Stimulated activated CD8-positive, alpha-beta memory T cell treated with anti-CD3 and anti-CD28 coated beads, Interleukin-7, amount 100 ng/mL, for 1 hour (primary cell): ENCODE measurements at places on chromosomes 5 and 9.

DNA sequence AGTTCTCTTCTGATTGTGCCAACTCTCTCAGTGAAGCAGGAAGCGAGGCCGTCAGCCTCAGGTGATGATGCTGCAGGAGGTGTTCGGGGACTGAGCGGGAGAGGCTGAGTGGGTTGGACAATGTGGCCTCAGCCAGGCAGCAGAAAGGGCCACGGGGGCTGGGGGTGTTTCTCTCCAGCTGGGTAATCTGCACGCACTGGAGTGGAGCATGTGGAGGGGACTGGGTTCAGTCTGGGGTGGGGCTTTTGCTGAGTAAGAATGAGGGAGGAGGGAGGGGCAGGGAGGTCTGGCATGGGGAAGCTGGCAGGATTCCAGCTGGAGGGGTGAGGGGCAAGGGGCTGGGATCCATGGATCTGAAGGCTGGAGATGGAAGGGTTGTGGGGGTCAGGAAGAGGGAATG, 60.8 kb upstream of the PHYKPL start:
- no peak for DNase-seq

GRCh38 chr9:83362341-83362995, 175.7 kb downstream of the FRMD3 start:
- DNase-seq, result no peak

- DNase-seq, result no peak
These were observed 49.5 kb upstream of the MCCC2 start for GRCh38 chr5:71537687-71538086.

DNA sequence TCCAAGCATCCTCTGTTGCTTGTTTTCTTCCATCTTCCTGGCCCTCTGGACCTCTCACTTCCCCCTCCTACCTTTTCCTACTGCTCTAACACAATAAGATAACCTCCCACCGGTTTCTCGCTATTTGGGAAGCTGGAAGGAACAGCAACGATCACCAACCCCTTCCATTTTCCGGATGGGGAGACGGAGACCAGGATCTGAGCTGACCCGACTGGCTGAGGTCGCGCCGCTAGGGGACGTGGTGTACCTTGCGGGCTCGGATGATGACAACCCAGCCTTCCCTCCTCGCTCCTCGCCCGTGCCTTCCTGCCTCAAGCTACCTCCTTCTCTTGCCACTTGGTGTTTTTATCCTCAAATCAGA, 1.9 kb downstream of the LPAR1 start:
- DNase-seq, result no peak

- DNase-seq, result no peak
These were observed 15.5 kb upstream of the TARS1 start for GRCh38 chr5:33425314-33425713.

DNA sequence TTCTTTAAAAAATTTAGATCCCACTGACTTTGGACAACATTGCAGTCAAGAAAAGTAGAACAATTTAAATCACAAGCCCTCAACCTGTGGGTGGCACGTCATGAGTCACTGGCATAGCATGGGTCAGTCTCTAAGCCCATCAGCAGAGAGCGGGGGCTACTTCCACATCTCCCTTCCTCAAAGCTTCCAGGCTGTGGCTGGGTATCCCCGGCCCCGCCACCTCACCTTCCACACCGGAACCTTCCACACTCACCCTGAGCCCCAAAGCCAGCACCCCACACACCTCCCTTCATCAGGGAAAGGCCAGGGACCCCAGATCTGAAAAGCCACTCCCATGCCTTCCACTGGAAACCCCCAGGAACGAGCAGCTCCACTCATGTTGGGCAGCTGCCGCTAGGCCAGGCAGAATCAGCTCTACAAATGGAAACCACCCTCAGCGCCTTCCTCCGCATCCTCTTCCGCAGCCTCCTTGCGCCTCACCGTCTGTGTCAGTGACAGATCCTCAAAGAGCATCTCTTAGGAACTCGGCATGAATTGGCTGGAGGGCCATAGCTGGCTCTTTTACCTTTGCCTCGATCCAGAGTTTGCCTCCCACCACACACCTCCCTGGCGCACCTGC, 156.5 kb downstream of the ERCC6L2 start:
- DNase-seq, result no peak

- DNase-seq, result no peak
These were observed 1045.8 kb upstream of the DMAC1 start for GRCh38 chr9:8845376-8845775.

- DNase-seq, result peak; percentile 41
These were observed 30.4 kb upstream of the IER5L start for GRCh38 chr9:129208207-129209032.

DNA sequence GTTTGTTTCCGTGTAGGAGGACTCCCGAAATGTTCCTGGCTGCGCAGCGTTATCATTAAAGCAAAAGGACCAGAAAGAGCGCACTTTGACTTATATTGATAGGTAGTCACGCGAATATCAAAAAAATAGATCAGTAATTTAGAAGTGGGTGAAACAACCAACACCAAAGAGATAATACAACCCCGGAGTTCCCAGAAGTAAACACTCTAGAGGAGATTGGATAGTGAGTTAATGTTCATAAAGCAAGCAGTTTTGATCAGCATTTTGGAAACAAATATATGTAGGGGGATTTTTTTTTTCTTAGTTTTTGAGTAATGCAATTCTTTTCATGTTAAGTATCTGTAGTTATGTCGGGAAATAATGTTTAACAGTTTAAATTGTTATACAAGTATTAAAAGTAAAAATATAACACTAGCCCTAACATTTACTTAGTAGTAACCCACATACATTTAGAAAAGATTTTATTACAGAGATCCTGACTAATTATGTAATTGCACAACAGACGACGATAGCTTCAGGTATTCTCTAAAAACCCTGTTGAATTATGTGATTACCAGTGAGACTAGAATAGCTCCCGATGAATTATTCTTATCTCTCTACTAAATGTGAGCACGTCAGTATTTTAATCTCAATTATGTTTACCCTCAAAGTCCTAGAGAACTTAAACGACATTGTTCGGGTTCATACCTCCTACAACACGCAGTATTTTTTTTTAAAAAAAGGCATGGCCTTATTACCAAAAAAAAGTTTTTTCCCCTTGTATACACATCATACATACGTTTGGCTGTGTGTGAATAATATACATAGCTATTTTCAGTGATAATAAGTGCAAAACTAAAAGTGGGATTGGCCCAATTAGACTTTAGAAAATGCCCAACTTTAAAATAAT, 9.4 kb upstream of the NFIB start:
- DNase-seq, result no peak

GRCh38 chr5:146055432-146055831, 49.9 kb downstream of the PLAC8L1 start:
- no peak for DNase-seq

GRCh38 chr5:167671176-167671575, 620.3 kb upstream of the WWC1 start:
- DNase-seq, result no peak

GRCh38 chr5:96597438-96598020, 64.6 kb upstream of the CAST start:
- no peak for DNase-seq

DNA sequence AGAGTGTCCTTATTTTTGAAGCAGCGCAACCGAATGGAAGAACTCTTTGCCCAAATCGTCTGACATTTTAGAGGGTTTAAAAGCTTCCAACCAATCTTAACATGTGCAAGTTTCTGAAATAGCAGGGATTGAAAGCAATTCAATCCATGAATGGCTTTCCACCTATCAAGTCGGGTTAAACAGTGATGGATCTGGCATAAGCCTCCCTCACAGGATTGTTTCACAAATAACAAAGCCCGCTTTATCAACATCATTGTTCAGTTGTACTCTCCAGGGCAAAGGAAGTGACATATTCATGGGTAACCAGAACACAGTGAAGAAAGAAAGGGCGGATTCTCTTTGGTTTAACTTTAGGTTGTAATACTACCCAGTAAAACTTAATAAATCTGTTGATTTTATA, 497.3 kb downstream of the MTRR start:
- no peak for DNase-seq

DNA sequence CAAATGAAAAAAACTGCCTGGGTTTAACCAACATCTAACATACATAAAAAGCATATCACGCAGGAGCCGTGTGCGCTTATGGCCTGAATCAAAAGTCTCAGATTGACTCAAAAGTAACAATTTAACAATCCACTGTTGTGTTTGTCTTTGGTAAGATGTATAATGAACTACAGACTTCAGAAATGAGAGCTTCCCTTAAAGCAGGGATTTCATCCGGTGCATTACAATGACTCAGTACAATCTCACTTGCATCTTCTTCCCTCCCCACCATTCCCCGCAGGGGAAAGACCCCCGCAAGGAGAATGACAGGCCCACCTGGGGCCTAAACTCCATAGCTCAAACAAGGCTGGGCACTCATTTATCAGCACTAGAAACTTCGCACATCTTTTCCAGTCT, 1.4 kb downstream of the ZFR start:
- DNase-seq, result no peak

DNA sequence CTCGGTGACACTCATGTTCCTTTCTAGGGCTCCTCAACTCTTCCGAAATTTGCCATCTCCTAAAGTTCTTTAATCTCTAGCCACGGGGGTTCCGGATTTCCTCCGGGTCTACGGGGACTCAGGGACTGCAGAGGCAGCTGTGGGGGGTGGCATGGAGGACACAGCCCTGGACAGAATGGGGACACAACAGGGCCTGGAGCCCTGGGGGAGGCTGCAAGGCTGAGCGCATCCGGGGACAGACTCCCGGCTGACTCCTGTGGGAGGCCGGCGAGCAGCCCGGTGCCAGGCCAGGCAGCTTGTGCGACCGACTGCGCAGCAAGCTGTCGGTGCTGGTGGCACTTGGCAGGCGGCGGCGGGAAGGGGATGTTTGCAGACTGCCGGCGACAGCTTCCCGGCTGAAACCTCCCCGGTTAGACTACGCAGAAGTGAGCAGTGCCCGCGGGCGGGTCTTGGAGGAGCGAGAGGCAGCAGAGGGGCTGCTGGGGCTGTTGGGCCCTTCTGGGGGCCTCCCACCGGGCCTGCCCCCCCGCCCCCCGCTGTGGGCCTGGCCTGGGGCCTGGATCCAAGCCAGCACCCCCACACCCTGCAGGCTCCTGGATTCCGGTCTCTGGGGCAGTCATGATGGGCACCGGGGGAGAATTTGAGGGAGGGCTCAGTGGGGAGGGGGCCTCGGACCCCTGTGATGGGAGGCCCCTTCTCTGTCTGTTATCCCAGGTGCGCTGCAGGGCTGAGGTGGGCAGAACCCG, 28.7 kb upstream of the UBAC1 start:
- DNase-seq, result no peak

GRCh38 chr9:124075761-124076160, 64.2 kb downstream of the LHX2 start:
- DNase-seq, result no peak

DNA sequence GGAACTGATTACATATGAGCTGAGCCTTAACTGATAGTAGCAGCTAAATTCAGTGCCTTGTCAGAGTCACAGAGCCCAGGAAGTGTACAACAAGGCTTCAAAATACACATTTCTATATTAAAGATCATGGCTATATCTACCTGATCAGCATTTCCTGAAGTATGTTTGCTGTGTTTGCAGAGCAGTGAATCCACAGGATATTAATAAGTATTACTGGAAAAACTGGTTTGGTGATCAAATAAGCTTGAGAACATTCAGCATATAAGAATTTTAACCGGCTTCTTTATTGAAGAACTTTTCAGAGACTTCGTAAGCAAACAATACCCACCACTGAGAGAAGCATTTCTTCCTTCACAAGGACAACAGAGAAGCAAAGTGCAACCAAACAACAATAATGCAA, 227.0 kb downstream of the ELAVL2 start:
- no peak for DNase-seq

- DNase-seq, result no peak
These were observed 1174.6 kb downstream of the CDH9 start for GRCh38 chr5:25863811-25864210.

DNA sequence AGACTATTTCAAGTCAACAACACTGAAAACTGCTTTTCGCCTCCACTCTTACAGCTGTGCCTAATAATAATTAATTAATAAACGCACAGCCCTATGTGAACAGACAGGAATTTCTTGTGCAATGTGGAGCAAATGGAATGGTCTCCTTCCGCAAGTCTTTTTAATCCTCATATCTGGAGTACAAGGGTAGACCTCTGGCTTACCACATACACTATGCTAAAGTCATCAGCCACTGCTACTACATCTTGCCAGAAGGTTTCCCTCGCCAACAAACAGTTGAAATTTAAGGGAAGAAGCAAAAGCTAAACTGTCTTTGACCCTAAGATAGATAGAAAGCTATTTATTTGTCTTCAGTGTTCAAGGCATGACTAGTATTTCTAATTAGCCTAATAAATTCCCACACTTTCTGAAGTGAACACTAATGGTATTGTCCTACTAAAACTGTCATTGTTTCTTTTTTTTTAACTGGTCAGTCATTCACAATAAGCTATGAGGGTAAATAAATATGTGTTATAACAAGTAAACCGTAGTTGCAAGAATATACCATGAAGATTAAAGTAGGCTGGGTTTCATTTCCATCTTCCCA, 63.9 kb downstream of the GOLPH3 start:
- DNase-seq, result no peak

- no peak for DNase-seq
These were observed 109.3 kb upstream of the TMEM161B start for GRCh38 chr5:88377705-88378656.

DNA sequence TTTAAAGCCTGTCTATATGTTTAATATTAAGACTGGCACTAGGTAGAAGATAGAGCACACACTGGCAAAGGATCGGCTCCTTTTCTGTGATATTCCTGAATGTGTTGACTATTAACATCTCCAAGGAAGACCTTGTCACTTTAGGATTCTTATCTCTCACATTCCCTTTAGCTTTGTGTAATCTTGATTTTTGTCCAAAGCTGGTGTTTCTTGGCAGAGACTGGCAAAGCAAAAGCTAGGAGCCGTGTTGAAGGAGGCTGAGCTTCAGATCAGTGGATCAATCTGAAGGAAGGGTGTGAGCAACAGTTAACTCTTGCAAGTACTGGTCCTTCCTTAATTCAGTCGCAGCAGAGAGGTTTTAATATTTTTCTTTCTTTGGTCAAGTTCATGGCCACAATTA, 830.4 kb upstream of the ZNF608 start:
- DNase-seq, result no peak

DNA sequence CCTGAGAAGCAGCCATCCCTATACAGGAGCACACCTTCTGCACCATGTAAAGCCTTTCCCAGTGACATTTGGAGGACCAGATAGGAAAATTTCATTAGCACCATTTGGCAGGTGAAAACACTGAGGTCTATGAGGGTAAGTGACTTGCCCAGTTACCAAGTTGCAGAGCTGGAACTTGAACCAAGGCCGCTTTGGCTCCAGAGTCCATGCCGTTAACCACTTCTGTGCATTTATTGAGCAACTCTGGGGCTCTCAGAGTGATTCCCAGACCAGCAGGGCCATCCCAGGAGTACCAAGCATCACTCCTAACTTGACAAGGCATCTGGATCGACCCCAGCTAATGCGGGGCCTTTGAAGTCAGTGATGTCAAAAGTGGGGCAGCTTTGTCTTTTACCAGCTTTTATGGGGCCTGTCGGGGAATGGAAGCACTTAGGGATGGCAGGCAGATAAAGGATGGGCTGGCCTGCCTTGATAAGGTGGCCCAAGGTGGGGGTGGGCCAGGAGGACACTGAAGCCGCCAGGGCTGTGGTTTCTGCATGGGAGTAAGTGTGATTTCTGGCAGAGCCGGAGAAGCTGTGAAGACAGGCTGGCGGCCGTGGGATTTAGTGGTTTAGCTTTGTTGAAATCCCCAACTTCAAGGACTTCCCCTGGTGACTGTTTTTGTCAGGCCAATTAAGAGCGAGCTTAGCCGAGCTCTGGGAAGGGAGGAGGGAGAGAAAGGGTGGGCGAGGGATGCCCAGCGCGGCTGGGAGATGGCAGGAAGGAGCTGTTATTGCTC, 127.3 kb downstream of the MACROH2A1 start:
- DNase-seq, result no peak

- DNase-seq, result no peak
These were observed 234.2 kb upstream of the MEF2C start for GRCh38 chr5:89117124-89117644.

GRCh38 chr5:172074896-172075295, 68.5 kb upstream of the FBXW11 start:
- DNase-seq, result no peak
